ENCODE measurements at places on chromosomes 16 and 17.

DNA sequence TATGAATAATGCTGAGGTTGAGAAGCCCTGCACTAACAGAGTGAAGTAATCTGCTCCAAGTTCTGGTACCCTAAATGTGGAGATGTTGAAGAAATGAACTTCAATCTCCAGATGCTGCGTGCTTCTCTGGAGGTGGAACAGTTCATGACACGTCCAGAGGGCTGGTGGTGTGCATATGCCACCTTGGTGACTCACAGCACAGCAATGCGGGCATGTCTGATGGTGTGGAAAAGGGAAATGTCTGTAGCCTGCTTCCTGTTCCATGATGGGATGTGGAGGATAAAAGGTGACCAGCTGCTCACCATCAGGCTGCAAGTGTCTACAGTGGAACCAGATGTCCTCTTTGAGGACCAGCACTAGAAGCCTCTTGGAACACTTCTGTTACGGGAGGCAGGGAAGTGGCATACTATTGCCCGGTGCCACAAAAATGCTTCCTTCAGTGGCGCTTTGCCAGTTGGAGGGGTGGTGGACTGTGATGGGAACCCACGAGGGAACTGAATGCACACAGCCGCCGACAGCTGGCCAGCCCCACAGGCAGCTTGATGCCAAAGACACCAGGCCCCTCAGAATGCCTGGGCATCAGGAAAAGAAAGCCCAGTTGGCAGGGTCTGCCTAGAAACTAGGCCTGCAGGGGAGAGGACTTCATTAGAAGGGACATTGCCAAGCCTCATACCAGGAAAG lies 19.9 kb downstream of the SNX11 start:
- no peak for DNase-seq

- DNase-seq = no peak
Measured at GRCh38 chr17:77409282-77410161, 268.8 kb downstream of the SEC14L1 start.

DNA sequence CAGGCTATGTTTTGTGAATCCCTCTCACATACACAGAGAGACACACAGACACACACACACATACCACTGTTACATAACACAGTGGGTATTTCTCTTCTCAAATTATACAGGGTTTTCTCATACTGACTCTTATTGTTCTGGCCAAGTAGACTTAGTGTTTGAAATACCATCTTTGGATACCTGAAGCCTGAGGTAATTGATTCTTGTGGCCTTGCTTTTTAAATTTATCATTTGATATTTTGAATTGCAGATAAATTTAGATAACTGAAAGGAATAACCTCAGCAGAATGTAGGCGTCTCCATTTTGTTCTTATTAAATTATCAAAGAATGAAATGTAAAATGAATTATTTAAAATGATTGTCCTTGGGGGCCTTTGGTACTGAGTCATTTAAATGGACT lies 223.8 kb downstream of the LGALS9B start:
- DNase-seq = no peak

DNA sequence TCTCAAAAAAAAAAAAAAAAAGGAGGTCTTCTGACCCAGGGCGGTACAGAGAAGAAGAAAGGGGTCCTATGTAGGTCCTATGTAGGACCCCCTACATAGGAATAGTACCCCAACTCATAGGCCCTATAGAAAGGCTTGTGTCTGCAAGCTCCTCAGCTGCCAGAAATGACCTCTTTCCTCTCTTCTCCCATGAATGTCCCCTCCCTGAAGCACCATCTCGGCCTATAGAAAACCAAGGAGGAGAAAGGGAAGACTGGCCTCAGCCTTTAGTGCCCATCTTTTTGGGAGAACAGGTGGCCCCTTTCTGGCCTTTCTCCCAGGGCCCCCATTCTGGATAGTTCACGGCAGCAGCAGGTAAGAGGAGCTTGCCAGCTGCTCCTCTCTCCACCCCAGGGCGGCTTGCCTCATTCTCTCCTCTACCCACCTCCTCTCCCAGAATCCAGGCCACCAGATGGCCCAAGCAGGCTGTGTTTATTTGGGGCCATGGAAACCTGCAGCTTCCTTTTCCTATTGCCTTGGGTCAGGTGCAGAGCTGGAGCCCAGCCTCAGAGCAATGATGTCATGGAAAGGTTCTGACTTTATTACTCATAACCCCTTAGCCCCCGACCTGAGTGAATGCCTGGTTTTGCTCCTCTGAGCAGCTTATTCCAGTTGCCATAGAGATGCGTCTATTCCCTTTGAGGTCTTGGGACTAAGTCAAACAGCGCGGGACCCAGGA lies 1.6 kb upstream of the MRPL58 start:
- DNase-seq = no peak

GRCh38 chr17:39635614-39636176 lies 1.2 kb upstream of the STARD3 start:
- DNase-seq = no peak

DNA sequence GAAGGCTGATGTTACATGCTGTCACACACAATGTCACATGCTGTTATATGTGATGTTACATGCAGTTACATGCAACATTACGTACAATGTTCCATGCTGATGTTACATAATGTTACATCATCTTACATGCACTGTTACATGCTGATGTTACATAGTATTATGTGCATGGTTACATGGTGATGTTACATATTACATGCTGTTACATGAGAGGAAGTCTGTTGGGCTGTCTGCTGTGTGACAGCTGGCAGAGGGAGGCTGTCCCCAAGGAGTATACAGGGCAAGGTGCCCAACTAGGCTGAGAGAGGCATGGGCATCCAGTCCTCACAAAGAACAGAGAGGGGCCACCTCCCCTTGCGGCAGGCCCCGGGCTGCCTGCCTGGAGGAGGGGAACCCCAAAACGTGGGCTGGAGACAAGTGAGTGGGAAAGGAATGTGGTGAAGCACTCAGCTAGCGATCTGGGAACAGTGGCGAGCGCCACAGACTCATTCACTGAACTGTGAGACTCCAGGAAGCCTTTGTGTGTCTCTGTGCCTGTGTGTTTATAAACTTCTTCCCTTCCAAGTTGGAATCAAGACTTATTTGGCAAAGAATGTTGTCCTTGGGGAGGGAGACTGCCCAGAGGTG lies 30.6 kb downstream of the TMEM92 start:
- DNase-seq = no peak

DNA sequence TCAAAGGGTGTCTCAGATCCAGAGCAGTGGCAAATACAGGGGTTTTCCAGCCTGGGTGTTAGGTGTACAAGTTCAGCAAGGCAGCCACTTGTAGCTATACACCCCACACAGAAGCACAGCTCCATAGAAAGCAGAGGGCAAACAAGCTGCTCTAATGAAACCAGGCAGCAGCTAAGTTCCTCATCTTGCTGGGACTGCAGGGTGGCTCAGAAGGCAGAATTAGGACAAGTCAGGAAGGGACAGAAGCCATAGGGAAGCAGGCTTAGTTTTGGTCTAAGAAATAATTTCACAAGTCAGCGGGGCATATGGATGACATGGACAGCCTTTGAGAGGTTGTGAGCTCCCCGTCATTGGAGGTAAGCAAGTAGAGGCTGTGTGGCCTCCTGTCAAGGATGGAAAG lies 23.7 kb downstream of the CNGB1 start:
- no peak for DNase-seq

- no peak for DNase-seq
Measured at GRCh38 chr17:67449845-67450755, 73.0 kb downstream of the PITPNC1 start.

GRCh38 chr17:33756021-33756420 lies 462.9 kb upstream of the ASIC2 start:
- no peak for DNase-seq

GRCh38 chr16:83794860-83795554 lies 12.8 kb upstream of the HSBP1 start:
- DNase-seq = no peak

GRCh38 chr17:3773511-3773910 lies 27.5 kb downstream of the ITGAE start:
- DNase-seq = no peak
